ENCODE measurements at places on chromosomes 4 and X. TPM values are rescaled to one million over a fixed set of nuclear protein-coding genes. Genes with fewer than 3 reads are reported as not detected.

DNA sequence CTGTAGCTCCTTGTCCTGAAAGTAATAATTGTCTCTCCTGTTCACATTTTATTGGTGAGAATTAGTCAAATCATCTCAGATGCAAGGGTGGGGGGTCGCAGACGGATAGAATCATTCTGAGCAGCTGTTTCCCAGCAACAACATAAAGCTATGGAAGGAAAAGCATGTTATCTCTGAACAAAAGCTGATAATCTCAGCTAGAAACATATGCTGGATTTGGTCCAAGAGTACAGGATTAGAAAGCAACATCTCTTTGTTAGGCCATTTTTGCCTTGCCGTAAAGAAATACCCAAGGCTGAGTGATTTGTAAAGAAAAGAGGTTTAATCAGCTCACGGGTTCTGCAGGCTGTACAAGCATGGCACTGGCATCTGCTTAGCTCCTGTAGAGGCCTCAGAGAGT, 472.8 kb upstream of the BOD1L1 start:
- no peak for DNase-seq

DNA sequence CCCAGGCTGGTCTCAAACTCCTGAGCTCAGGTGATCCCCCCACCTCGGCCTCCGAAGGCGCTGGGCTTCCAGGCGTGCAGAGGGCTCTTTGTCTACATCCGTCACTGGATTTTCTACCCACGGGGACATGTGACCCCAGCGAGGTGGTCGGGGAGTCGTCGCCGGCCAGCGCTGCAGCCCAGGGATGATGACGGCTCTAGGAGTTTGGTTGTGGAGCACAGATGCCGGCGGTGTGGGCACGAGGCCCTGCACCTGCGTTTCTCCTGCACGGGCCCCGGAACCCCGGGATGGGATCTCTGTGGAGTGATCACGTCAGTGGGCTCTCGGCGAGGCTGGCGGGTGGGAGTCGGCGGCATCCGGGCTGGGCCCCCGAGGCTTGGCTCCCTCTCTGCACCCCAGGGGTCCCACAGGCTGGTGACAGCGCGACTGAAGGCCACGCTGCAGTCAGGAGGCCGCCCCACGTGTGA, 9.1 kb upstream of the GTPBP6 start:
- no peak for DNase-seq

- no peak for DNase-seq
These were observed 2.9 kb upstream of the CXCL1 start for GRCh38 chr4:73866246-73866645.

DNA sequence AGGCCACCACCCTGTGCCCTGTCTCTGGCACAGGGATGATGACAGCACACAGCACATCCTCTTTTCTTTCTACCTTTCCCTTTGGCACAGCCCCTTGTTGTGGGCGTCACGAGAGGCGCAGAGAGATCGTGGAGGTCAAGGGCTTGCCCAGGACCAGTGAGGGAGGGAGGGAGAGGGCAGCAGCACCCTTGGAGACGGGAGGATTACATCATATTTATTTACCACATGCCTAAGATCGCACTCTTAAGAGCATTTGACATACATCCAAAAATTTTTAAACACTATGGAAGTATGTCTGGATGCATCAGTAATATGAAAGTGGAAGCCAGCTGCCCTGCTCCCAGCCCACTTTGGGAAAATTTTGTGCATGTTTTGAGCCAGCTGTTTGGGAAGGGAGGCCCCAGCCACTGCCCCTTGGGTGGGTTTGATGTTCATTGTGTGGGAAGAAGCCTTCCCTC, 12.7 kb downstream of the WFS1 start:
- DNase-seq: no peak

DNA sequence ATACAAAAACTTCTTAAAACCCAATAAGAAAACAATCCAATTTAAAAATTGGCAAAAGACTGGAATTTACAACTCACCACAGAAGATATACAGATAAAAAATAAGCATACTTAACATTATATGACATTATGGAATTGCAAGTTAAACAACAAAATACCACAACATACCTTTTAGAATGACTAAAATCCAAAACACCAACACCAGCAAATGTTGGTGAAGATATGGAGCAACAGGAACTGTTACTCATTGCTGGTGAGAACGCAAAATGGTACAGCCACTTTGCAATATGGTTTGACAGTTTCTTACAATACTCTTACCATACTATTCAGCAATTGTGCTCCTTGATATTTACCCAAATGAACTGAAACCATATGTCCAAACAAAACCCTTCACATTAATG, 112.4 kb downstream of the ADGRL3 start:
- no peak for DNase-seq

DNA sequence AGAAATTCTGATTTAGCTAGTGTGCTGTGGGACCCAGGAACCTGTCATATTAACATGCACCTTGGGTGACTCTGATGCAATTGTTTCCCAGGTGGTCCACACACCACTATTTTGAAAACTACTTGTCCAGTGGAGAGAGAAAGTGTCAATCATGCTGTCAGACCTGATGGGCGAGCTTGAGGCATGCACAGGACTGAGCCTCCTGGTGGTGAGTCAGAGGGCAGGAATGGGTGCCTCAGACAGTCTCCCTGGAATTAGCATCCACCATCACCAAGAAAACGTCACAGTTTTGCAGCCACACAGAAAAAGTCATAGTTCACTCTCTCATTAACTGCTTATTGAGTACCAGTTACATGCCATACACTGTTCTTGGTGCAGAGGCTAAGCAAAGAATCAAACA, 181.8 kb upstream of the MAOA start:
- DNase-seq: no peak

DNA sequence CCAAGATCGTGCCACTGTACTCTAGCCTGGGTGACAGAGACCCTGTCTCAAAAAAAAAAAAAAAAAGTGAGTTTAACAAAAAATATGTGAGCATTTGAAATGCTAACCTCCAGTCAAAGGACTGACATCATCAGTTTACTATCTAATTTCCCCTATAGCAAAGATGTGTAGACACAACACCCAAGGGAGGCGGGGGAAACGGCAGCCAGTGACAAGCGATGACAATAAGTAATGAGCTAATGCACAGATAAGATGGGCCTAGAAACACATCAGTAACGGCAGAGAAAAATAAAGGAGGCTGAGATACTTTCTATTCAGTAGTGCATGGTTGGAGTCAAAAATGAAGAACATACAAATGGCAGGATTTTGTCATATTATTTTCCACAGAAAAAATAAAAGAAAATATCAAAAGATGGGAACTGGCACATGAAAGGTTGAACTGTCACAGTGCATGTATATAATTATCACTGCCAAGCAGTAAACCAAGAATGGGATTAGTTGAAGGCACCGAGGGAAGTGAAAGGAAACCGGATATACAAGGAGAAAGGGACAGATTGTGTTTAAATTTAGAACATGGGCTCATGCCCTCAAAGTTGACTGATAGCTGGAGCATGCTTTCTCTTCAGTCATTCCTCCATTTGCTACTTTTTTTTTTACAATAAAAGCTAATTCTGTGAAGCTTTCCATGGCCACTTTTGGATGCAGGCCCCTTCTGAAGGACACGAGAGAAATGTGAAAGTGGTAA, 41.8 kb downstream of the IGFBP7 start:
- DNase-seq: no peak

- DNase-seq: no peak
These were observed 136.0 kb upstream of the STX18 start for GRCh38 chr4:4677556-4678522.

GRCh38 chr4:16289897-16290554, 63.8 kb upstream of the TAPT1 start:
- DNase-seq: no peak

GRCh38 chrX:133838761-133839676, 146.4 kb downstream of the GPC3 start:
- no peak for DNase-seq

DNA sequence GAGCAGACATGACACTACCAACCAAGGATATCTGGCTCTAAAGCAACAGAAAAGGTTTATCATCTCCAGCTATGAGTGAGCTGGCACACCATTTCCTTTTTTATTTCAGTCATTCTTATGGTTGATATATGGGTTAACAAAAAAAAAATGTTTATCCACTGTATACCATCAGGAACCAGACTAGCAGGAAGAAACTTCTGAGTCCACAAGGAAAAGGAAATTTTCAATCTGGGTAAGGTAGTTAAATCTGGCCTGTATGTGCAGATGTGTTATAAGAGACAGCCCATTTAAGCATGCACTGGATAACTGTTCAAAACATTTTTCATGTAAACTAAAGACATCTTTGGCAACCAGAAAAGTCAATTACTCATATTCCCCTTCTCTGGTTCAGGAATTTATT, 35.0 kb downstream of the AMMECR1 start:
- no peak for DNase-seq

DNA sequence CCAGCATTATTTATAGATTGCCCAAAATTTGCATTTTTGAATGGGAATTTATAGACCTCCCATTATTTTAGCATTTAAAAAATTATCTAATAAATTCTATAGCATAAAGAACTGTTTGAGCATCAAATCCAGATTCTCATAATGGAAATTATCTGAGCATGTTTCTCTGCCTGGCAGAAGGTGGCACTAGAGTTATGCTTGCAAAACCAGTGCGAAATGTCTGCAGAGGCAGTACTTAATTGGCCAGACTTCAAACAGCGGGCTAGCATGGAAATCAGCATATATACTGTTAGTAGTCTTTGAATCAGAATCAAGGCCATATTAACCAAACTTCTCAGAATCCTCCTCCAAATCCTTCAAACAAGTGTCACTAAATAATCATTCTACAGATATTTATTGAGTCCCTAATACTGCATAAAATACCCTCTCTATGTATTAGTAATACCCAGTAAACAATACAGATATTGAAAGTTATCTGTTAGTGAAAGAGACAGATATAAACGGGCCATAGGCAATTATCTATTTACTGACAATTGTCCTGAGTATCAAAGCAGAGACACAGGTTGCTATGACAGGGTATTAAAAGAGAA, 78.7 kb upstream of the DCLK2 start:
- no peak for DNase-seq

DNA sequence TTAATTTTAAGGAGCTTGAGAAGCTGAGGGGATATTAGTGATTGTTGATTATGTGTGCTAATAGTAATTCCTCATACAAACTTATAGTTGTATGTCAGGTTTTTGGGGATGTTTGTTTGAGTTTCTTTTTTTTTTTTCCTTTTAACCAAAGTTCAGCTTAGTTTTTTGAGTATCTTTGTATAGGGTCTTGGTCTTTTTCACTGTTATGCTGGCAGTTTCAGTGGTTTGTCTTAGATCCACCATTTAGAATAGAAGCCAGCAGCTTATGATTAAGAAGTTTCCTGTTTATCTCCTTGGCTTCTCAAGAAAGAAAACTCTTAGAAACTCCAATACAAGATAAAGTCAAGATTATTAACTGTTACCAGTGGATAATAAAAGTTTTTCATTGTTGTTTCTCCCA, 16.1 kb downstream of the CPEB2 start:
- no peak for DNase-seq

DNA sequence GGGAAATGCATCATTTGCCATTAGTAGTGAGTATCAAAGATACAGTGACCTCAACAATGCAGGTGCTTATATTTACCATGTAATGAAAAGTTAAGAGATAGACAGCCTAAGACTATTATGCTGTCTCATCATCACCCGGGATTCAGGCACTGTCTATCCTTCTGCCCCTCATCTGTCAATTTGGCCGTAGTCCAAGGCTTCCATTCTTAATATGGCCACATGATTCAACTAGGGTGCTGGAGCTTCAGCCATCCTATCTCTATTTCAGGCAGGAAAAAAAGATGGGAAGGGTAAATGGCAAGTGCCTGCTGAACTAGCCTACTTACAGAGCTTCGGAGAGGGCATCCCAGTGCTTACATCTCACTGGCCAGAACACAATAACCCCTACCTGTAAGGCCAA, 196.7 kb upstream of the LNX1 start:
- no peak for DNase-seq

DNA sequence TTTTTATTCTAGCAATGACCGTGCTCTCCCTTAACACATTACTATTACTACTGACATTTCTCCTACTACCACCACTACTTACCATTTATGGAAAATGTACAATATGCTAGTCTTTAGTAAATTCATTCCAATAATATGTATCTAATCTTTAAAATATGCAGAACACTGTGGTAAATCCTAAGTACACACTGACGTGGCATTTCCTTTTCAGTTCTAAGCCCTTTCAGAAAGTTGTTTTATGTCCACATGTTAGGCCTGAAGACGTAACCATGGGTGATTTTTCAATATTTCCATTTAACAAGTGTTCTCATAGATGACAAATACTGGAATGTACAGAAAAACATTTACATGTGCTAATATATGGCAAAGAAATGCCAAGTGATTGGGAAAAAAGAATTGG, 268.6 kb upstream of the SLIT2 start:
- DNase-seq: no peak

DNA sequence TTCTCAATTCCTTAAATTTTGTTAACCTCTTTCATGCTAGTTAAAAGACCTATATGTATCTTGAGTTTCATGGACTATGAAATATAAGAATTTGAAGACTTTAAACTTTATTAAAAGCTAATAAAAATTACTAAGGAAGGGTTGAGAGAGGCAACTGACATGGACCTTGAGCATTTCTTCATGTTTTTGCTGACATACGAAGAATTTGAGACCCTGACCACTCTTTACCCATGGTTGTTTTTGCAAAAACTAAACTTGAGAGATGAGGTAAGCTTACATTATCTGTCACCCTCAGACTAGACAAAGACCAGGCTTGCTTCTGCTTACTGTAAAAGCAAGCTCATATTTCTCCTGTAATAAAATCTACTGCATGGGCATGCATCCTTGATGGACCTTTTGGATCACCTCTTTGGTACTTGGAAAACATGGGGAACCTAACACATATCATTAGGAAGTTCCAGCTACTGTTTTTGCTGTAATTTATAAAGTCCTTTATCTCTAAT, 338.2 kb upstream of the PABPC4L start:
- DNase-seq: no peak

The PLAC1 gene
- not detected for total RNA-seq

The ODAPH gene
- not detected for total RNA-seq

The PDZD4 gene
- 1.7 TPM for total RNA-seq

The MTMR8 gene
- 3.2 TPM for total RNA-seq

The TBX22 gene
- total RNA-seq: not detected

The ARHGEF9 gene
- 12.3 TPM for total RNA-seq

The CXCL6 gene
- 10.1 TPM for total RNA-seq

The CCDC110 gene
- 0.18 TPM for total RNA-seq

The CYBB gene
- total RNA-seq: 1.1 TPM

The SAP30 gene
- total RNA-seq: 10.3 TPM

The PPP2R2C gene
- 75.3 TPM for total RNA-seq

The GSPT2 gene
- total RNA-seq: 0.15 TPM

The ADGRG2 gene
- total RNA-seq: 0.15 TPM

The RAB33A gene
- total RNA-seq: not detected

The PAGE2B gene
- total RNA-seq: not detected

The DUSP21 gene
- not detected for total RNA-seq

The AFF2 gene
- total RNA-seq: 0.09 TPM

The TMPRSS11E gene
- total RNA-seq: 175 TPM

The AR gene
- 4.6 TPM for total RNA-seq

The BEX4 gene
- total RNA-seq: 34.2 TPM

The TRIML1 gene
- not detected for total RNA-seq
